Endothelial cell (in vitro differentiated cells): ENCODE measurements at places on chromosomes 2 and 18. TPM values are rescaled to one million over a fixed set of nuclear protein-coding genes. Genes with fewer than 3 reads are reported as not detected.

DNA sequence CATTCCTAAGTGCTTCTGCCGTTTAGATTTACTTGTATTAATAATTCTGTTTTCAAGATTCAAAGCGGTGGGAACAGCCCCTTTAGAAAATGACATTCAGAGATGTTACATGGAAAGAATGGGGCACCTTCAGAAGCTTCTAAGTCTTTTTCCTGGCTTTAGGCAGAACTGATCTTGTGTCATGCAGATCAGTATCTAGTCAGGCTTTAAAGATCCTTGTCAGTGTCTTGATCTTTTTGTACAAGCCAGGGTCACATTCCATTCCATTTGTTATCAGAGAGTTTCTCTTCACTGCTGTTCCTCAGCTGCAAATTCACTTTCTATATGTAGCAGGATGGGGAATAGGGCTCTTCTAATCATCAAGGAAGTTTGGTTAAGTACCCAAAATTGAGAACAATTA lies 275.3 kb downstream of the DCC start:
- H3K27ac ChIP-seq: no peak overlapping the region
- H3K4me1 ChIP-seq: no peaks in the 10 kb centered on the region
- H3K27me3 ChIP-seq: no peaks in the 10 kb centered on the region
- no peak for DNase-seq
- H3K4me3 ChIP-seq: no peak overlapping the region
- H3K36me3 ChIP-seq: no peaks in the 10 kb centered on the region

DNA sequence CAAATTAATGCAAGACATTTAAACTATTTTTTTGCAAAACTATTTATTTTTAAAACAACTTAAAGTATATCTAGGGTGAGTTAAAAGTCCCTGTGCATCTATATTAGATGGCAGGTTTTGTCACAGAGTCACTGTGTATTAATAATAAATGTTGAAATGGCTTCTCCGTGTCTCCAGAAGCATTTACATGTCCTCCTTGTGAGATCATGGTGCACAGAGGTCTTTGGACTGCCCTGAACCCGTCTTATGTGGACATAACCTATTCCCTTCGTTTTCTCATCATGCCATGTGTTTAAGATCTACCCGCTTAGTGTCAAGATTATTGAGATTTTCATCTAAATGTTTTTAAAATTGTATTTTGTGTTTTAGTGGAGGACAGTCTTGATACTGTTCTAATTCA lies 39.3 kb downstream of the SOCS6 start:
- H3K27ac ChIP-seq: no peak overlapping the region
- peaks cover 6% of the 10 kb centered on the region for H3K4me1 ChIP-seq
- H3K4me3 ChIP-seq: no peak overlapping the region
- DNase-seq: no peak

DNA sequence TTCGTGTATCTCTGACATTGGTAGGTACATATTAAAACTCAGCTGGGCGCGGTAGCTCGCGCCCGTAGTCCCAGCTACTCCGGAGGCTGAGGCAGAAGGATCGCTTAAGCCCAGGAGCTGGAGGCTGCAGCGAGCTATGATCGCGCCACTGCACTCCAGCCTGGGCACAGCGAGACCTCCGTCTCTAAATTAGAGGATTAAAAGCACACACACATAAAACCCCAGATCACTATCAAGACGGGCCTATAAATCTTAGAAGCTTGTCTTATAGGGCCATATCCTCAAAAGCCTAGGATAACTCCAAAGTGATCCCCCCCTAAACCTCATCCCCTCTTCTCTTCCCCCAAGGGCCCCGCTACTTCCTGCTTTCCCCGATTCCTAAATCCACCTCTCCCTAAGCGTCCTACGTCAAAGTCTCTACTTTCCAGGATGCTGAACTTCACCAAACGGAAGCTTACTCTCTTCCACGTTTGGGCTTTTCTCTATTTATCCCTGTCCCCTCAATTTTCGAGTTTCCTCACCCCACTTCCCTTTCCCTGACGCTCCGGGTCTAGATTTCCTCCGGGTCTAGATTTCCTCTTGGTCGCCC lies 707 bp downstream of the KRCC1 start:
- peaks cover 12% of the 10 kb centered on the region for H3K27me3 ChIP-seq
- H3K36me3 ChIP-seq: peaks cover 6% of the 10 kb centered on the region
- peak overlapping the region; percentile 99 for H3K4me3 ChIP-seq
- no peak for DNase-seq
- peak overlapping the region; percentile 100 for H3K27ac ChIP-seq

DNA sequence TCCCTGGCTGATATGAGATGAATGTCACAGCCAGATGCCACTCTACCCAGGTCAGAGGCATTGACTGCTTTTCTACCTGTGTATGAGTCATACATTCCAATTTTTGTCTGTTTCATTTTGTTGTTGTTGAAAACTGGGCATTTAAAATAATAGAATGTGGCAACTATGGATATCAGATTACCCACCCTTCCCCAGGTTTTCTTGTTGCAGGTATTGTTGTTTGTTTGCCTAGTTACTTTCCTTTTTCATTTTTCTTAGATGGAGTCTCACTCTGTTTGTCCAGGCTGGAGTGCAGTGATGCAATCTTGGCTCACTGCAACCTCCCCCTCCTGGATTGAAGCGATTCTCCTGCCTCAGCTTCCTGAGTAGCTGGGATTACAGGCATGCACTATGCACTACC lies 70.2 kb downstream of the LRRC30 start:
- peaks cover 3% of the 10 kb centered on the region for H3K36me3 ChIP-seq
- no peaks in the 10 kb centered on the region for H3K27me3 ChIP-seq
- H3K4me1 ChIP-seq: no peaks in the 10 kb centered on the region
- no peak for DNase-seq

Gene KCNJ3
- total RNA-seq: not detected

GRCh38 chr18:74468547-74469061 lies 11.5 kb upstream of the DIPK1C start:
- H3K4me1 ChIP-seq: peaks cover 10% of the 10 kb centered on the region
- no peak overlapping the region for H3K27ac ChIP-seq
- DNase-seq: no peak
- no peaks in the 10 kb centered on the region for H3K36me3 ChIP-seq
- no peak overlapping the region for H3K4me3 ChIP-seq

Gene TFCP2L1
- total RNA-seq: 1.7 TPM

Gene C2orf15
- total RNA-seq: 0.26 TPM

GRCh38 chr2:201408931-201409330 lies 42.3 kb downstream of the TRAK2 start:
- peaks cover 3% of the 10 kb centered on the region for H3K36me3 ChIP-seq
- peaks cover 6% of the 10 kb centered on the region for H3K4me1 ChIP-seq
- H3K27ac ChIP-seq: no peak overlapping the region
- DNase-seq: no peak
- no peak overlapping the region for H3K4me3 ChIP-seq
- H3K27me3 ChIP-seq: no peaks in the 10 kb centered on the region

DNA sequence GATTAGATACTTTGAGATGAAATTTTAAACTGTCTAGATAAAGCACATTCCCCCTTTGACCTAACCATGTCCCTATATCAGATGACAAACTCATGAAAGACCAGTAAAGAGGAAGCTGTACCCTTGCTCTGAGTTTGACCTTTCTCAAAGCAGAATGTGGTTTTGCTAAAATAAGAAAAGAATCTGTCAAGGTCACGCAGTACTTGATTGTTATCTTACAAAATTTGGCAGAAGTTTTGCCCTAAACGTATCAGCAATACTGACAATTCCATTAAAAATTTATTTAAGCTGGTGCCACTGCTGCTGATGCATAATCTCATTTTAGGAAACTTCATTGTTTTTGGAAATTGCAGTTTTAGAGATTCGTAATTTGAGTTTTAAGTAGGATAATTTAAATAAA lies 31.2 kb upstream of the GALM start:
- no peak for DNase-seq
- peaks cover 3% of the 10 kb centered on the region for H3K36me3 ChIP-seq
- H3K27me3 ChIP-seq: no peaks in the 10 kb centered on the region
- no peaks in the 10 kb centered on the region for H3K4me1 ChIP-seq
- no peak overlapping the region for H3K4me3 ChIP-seq

- no peaks in the 10 kb centered on the region for H3K36me3 ChIP-seq
- no peak overlapping the region for H3K27ac ChIP-seq
- DNase-seq: no peak
- no peaks in the 10 kb centered on the region for H3K4me1 ChIP-seq
Observed at GRCh38 chr2:217722883-217723472, 279.8 kb downstream of the TNS1 start.

Gene MPP4
- total RNA-seq: 0.13 TPM

- H3K27me3 ChIP-seq: peaks cover 2% of the 10 kb centered on the region
- H3K4me1 ChIP-seq: no peaks in the 10 kb centered on the region
- DNase-seq: no peak
- no peak overlapping the region for H3K4me3 ChIP-seq
- H3K36me3 ChIP-seq: no peaks in the 10 kb centered on the region
Observed at GRCh38 chr2:229261076-229261475, 10.0 kb downstream of the PID1 start.

Gene RIT2
- not detected for total RNA-seq

Gene RGPD4
- total RNA-seq: not detected

Gene TRABD2A
- 7.2 TPM for total RNA-seq

DNA sequence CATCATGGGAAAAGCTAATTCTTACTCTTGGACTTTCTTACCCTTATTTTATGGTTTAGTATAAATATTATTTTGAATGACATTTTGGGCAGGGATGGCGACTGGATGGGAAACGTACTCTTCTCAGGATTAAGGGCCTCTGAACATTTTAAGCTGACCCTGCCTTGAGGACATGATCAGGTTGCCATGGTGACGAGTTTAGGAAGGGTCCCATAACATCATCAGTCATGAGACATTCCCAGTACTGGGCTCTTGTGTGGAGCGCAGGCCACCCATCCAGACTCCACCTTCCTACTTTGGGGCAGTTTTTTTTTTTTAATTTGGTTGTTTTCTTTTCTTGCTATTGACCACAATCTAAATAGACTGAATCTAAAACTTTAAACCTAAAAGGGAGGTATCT lies 40.7 kb downstream of the KCNE4 start:
- H3K4me3 ChIP-seq: no peak overlapping the region
- H3K4me1 ChIP-seq: no peaks in the 10 kb centered on the region
- no peaks in the 10 kb centered on the region for H3K36me3 ChIP-seq

- no peaks in the 10 kb centered on the region for H3K4me1 ChIP-seq
- H3K4me3 ChIP-seq: no peak overlapping the region
- H3K27me3 ChIP-seq: no peaks in the 10 kb centered on the region
- peaks cover 6% of the 10 kb centered on the region for H3K36me3 ChIP-seq
- no peak for DNase-seq
Observed at GRCh38 chr2:42327125-42327524, 33.9 kb downstream of the COX7A2L start.

Gene NYAP2
- total RNA-seq: not detected

Gene PID1
- not detected for total RNA-seq

DNA sequence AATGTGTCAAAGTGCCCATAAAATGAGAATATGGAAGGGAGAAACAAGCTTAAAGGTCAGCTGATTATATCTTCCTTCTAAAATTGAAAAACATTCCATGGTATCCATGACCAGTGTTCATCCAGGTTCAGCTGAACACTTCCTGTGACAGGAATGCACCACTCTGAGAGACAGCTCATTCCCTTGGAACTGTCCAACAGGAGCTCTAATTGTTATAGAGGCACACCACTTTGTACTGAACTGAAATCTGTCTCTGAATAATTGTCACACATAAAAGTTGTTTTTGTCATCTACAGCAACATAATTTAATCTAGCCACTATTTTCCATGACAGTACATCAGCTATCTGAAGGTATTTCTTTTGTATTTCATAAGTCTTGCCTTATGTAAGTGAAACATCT lies 195.9 kb upstream of the ZNF804A start:
- no peak overlapping the region for H3K4me3 ChIP-seq
- H3K27me3 ChIP-seq: no peaks in the 10 kb centered on the region
- no peaks in the 10 kb centered on the region for H3K4me1 ChIP-seq
- DNase-seq: no peak
- H3K27ac ChIP-seq: no peak overlapping the region

DNA sequence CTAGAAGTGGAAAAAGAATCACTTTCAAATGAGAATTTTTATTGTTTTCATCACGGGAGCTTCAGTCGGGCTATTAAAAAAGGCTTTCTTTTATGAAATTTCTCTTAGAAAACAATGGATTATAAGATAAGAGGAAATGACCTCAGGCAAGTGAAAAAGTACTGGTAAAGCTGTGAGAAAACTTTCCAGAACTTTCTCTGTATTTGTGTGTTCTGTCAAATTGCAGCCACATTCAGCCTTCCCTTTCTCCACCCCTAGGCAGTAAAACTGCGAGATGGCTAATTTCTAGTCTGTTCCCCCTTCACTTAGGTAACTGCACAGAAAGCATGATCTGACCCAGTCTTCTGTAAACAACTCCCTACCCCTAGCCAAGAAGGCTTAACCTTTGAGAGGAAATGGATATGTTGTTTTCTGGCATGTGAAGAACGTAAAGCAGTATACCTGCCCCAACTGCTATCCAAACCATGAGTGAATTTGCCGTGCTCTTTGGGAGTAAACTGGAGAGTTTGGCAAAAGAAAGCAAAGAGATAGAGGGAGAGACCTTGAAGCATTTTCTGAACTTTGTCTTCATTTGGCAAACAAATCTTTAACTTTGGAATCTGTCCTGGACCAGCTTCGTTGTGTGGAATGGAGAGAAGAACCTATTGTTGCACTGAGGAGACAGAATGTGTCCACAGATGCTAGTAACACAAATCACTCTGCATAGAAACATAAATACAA lies 105.4 kb downstream of the ETAA1 start:
- peaks cover 4% of the 10 kb centered on the region for H3K36me3 ChIP-seq
- H3K4me3 ChIP-seq: no peak overlapping the region
- peaks cover 14% of the 10 kb centered on the region for H3K4me1 ChIP-seq
- no peaks in the 10 kb centered on the region for H3K27me3 ChIP-seq
- no peak overlapping the region for H3K27ac ChIP-seq

DNA sequence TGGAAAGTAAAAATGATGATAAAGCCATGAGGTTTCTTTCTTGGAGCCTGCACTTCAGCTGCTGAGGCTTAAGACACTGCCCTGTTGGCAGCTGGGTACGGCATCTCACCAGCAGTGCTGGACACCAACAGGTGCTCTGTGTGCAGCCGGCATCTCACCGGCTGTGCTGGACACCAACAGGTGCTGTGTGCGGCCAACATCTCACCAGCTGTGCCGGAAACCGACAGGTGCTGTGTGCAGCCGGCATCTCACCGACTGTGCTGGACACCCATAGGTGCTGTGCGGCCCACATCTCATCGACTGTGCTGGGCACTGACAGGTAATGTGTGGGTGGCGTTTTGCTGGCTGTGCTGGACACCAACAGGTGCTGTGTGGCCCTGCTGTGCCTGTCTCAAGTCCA lies 190.8 kb downstream of the TMEM18 start:
- H3K36me3 ChIP-seq: no peaks in the 10 kb centered on the region
- peaks cover 11% of the 10 kb centered on the region for H3K4me1 ChIP-seq
- H3K4me3 ChIP-seq: no peak overlapping the region
- no peaks in the 10 kb centered on the region for H3K27me3 ChIP-seq
- DNase-seq: no peak

DNA sequence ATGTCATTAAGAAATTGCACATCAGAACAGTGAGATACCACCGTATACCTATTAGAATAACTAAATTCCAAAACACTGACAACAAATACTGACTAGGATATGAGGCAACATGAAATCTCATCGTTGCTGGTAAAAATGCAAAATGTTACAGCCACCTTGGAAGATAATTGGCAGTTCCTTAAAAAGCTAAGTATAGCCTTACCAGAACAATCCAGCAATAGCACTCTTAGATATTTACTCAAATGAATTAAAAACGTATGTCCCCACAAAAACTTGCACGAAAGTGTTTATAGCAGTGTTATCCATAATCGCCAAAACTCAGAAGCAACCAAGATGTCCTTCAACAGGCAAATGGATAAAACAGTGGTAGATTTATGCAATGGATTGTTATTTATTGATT lies 241.7 kb downstream of the EPHA4 start:
- H3K27ac ChIP-seq: no peak overlapping the region
- no peaks in the 10 kb centered on the region for H3K27me3 ChIP-seq
- no peak for DNase-seq
- H3K36me3 ChIP-seq: no peaks in the 10 kb centered on the region
- H3K4me1 ChIP-seq: no peaks in the 10 kb centered on the region

Gene KCNK3
- not detected for total RNA-seq

Gene CHRND
- total RNA-seq: not detected

Gene FBXO15
- 5.4 TPM for total RNA-seq

Gene TMEM200C
- 0.85 TPM for total RNA-seq
